ENCODE measurements at places on chromosomes 4 and X. TPM values are rescaled to one million over a fixed set of nuclear protein-coding genes. Genes with fewer than 3 reads are reported as not detected.

- DNase-seq: no peak
Observed at GRCh38 chr4:145587088-145587754, 32.0 kb upstream of the MMAA start.

- no peak for DNase-seq
Observed at GRCh38 chr4:7663075-7663541, 228.4 kb upstream of the PSAPL1 start.

- DNase-seq: no peak
Observed at GRCh38 chr4:52714597-52715254, 36.5 kb downstream of the ERVMER34-1 start.

DNA sequence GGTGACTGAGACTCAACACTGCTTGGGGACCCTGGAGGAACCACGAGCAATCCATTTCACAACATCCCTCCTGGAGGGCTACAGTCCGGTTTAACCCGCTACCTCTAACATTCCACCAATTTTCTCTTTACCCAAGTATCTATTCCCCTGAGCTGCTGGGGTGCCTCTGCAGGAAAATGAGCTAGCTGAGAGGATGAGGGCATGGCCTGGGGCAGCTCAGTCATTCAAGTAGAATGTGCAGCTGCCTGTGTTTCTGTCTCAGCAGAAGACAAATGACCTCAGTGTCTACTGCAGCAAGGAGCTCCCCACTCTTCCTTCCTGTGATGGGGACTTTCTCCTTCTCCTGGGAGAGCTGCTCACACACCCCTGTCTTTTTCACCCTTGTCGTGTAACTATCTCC lies 120.8 kb downstream of the ZNF518B start:
- no peak for DNase-seq

GRCh38 chrX:30577362-30577991 lies at the start of gene TASL:
Gene TASL (minus strand): TSS chrX:30577766. CDS start chrX:30560355, 17,411 bp downstream.
- no peak for DNase-seq

- no peak for DNase-seq
Observed at GRCh38 chr4:18480342-18480741, 458.8 kb upstream of the LCORL start.

- DNase-seq: no peak
Observed at GRCh38 chr4:105572296-105572695, 19.9 kb downstream of the ARHGEF38 start.

- DNase-seq: no peak
Observed at GRCh38 chrX:134999469-134999868, 8.7 kb downstream of the SMIM10 start.

The WDR17 gene
- total RNA-seq: 1.4 TPM

Data from heart left ventricle (tissue), 16 donors.